ENCODE measurements at places on chromosomes 7 and 10.
A peak's percentile ranks its signal among the peaks of the same experiment; 100 is the strongest.

DNA sequence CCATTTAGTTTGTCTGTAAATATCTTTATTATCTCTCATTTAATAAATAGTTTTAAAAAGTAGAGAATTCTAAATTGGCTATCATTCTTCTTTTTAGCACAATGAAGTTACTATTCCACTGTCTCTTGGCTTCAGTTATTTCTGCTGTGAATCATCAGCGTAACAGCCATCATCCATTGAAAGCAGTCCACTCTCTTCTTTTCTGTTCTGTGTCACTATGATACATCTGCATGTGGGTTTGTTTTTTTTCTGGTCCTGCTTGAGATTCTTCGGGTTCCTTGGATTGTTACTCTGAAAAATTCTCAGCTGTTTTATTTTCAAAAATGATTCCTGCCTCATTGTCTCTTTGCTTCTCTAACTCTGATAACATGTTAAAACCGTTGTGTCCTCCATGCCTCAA, 52.5 kb downstream of the CSGALNACT2 start:
- peak; percentile 41 for DNase-seq

DNA sequence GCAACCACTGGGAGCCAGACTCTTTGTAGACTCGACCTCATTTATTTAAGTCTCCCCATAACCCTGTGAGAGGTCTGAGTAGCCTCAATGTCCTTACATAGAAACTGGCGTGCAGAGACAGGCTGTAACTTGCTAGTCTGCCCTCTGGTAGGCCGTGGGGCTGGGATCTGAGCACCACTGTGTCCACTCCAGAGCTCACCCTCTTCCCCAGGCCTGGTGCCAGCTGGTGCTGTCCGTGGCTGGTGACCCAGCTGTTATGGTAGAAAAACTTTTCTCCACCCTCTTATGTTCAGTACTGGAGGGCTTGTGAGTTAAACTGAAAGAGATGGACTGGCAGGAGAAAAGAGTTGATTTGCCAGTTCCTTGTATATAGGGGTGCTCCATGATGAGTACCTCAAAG, 41.9 kb downstream of the ADAMTS14 start:
- no peak for DNase-seq

DNA sequence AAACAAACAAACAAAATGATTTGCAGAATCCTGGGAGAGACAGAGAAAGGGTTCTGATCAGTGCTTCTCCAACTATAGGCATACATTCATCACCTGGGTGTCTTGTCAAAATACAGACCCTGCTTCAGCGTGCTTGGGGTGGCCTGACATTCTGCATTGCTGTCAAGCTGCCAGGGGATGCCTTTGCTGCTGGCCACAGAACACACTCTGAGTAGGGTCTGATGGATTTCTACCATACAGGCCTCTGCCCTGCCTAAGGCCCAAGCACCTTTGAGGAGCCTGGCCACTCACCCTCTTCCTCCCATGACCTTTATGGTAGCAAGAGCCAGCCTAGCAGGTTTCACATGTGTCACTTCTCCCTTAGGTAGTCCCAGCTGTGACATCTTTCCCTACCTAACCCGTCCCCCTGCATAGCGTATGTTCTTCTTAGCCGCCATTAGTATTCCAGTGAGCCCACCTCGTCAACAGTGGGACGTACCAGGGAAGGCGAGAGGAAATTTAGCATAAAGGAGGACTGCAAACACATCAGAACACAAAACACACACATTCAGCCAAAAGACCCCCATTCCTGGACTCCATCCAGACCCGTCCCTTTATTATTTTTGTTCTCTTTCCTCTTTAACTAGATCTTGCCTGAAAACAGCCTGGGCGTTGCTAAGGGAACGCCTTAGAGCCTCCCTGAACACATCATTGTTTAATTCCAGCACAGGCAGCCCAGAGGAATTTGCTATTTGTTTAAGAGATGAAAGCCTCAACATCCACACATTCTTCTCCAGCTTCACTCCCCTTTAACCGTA, 43.9 kb upstream of the PODXL start:
- DNase-seq = peak; percentile 37

DNA sequence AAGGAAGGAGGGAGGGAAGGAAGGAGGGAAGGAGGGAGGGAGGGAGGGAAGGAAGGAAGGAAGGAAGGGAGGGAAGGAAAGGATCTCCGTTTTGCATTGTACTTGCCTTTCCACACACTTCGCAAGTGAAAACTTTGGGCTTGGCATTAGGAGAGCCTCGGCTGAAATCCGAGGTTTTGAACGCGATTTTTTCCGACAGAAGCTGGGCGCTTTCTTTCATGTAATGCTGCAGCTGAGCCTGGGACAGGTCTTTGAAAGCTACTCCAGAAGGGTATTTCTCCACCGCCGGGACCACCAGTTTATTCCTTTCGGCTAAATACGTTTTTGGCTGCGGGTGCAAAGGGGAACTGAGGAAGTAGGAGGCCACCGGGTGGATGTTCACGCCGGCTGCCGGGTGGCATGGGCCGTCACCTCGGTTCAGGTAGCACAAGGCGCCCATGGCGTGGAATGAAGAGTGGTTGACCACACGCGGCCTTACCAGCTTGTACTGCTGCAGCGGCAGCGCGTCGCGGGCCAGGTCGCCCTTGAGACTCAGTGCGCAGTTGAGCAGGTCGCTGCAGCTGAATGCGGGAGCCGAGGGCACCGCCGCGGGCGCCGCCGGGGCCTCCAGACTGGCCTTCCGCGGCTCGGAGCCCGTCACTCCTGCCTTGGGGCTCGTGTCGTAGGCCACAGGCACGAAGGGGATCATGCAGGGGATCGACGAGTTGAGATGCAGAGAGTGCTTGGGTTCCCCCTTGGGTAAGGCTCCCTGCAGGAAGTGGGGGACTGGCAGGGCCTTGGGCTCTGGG, 825 bp downstream of the FEZF1 start:
- DNase-seq = no peak

GRCh38 chr10:32889631-32890212, 68.3 kb downstream of the ITGB1 start:
- DNase-seq = no peak

- DNase-seq = peak; percentile 8
These were observed 25.7 kb downstream of the FAM13C start for GRCh38 chr10:59336632-59337031.

- peak; percentile 69 for DNase-seq
These were observed 14.2 kb downstream of the TFAM start for GRCh38 chr10:58399410-58399809.

- no peak for DNase-seq
These were observed 72.4 kb downstream of the TPST1 start for GRCh38 chr7:66277492-66277891.

GRCh38 chr10:114096864-114097263, 53.2 kb downstream of the ADRB1 start:
- DNase-seq = no peak

DNA sequence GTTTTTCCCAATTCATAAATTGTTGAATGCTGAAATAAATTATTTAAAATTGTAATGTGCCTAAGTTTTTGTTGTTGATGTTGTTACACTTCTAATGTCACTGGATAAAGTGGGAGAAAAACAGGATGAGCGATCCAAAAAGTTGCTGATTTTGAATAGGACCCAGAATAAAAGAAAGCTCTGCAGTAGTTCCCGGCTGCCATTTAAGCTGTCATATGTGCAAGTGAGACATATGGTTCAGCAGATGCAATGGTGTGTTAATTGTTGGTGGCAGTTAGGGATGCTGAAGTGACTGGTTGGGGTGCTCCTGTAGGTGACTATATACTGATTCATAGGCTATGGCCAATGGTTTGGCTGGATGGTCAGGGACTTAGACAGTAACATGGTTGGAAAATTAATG, 1517.4 kb upstream of the LRRTM3 start:
- no peak for DNase-seq

DNA sequence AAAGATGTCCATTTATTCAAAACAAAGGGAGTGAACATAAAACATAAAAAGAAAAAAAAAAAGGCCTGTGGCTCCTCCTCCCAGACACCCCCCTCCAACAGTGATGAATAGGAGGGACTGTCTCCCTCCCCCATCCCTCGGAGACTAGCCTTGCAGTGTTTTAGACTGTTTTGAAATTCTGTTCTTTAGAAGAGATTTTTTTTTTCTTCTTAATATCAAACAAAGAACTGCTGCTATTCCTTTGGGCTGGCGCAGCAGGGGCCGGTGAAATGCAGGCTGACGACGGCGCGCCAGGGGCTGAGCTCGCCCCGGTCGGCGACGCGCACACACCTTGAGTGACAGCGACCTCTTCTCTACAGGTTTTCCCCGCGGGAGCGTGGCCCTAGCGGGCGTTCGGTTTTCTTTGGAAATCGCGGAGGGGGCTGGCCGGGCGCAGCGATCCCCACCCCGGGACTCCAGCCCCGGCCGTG, at the start of gene LANCL2:
LANCL2 (plus strand) TSS at position 133 of the 470 bp plus-strand sequence. CDS start 689 bp downstream, outside the sequence.
- peak; percentile 55 for DNase-seq

DNA sequence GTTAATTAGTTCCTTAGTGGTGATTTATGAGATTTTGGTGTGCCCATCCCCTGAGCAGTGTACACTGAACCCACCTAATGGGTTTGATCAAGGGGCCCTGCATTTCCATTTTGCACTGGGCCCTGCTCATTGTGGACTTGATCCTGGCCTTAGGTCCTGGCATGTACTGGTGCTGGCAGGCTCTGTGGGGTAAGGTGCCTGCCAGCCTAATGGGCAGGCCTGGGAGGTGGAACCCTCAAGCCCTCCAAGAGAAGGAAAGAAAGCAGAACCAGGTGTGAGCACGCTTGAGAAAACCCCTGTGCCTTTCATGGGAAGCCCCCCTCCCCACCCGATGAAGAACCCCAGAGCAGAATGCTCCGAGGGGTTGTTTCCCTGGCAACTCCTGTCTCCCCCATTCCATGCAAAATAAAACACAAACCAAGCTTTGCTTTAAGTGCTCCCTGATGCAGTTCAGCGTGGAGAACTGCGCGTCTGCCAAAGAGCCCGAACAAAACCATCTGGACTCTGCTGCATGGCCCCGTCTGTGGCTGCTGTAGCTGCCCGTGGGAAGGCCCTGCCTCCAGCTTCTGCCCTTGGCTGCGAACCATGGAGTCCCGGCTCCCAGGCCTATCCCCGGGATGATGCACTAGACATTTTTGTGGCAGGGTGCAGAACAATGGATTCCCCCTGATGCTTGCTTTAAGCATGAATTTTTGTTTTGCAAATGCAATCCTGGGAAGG, 123.3 kb downstream of the PRPF18 start:
- DNase-seq = no peak

- no peak for DNase-seq
These were observed 7.8 kb upstream of the SCD start for GRCh38 chr10:100339236-100339635.

DNA sequence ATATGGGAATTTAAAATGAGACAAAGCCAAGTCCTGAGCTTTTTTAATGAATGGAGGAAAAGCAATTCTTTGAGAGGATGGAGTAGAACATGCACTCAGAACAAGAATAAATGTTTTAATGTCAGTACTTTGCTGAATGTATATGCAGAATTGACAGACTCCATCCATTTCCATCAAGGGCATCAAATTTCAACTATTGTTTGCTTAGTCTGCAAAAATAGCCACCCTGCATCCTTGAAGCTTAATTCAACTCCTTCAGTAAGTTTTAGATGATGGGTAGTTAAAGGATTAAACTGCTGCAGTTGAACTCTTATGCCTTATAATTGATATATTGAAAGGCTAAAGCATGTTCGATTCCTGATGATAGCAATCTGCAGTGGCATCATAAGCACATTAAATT, 99.7 kb upstream of the IFRD1 start:
- no peak for DNase-seq

GRCh38 chr7:120164-120991, 72.0 kb upstream of the FAM20C start:
- DNase-seq = no peak

DNA sequence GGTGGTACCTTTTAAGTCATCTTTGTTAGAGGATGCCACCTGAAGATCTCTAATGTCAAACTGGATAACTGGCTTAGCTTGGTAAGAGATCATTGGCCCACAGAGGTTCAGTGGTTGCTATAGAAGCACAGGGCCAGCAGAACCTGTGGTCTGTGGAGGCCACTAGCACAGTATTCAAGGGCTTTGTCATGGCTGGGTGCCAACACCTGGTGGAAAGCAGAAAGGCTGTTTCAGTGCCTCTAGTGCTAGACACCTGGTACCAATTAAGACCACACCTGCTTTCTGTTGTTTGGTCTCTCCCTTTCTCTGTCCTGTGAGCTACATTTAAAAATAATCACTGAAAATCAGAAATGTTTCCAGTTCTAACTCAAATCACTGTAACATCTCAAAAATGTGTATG, 10.0 kb upstream of the PCGF5 start:
- DNase-seq = no peak

- peak; percentile 40 for DNase-seq
These were observed 474 bp downstream of the ORC5 start for GRCh38 chr7:104207348-104207730.

DNA sequence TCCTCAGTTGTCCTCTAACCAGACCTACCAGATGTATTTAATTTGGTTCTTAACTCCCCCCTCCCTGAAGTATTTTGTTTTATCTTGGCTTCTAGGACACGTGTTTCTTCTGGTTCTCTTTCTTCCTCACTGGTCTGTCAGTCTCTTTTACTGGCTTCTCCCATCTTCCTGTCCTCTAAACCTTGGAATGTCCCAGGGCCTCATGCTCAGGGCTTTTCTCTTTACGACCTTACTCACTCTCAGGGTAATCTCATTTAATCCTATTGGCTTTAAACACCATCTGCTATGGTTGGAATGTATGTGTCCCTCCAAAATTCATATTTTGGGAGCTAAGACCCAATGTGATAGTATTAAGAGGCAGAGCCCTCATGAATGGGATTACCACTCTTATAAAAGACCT, 418.2 kb upstream of the PODXL start:
- no peak for DNase-seq

DNA sequence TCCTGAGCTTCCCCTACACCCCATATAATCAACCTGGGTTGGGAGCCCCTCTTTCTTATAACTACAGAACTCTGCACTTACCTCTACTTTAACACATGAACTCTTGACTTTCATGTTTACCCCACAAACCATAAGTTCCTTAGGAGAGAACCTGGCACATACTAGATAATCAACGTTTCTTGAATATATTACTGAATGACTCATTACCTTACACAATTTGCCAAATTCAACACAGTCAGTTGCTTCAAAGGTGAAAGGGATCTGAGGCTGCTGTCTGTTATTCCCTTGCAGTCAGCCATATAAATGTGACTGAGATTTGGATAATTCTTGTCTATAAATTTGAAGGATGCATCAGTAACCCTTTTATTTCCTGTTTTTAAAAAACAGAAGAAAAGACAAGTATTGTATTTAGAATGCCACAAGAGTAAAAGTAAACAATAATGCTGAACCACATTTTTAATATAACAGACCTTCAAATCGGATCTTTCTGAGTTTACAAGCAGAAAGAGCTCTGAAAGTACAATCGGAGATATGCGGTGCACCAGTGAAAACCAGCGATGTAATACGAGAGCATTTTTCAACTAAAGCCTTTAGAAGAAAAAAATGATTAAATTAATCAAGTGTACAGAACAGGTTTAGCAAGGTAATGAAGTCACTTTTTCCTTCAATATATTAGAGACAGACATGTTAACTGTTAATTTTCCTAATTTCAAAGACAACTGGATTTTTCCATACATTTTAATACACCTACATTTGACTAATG, 29.5 kb upstream of the LRRC17 start:
- DNase-seq = peak; percentile 89
